ENCODE measurements at places on chromosomes 12 and 14. TPM values are rescaled to one million over a fixed set of nuclear protein-coding genes. Genes with fewer than 3 reads are reported as not detected.

DNA sequence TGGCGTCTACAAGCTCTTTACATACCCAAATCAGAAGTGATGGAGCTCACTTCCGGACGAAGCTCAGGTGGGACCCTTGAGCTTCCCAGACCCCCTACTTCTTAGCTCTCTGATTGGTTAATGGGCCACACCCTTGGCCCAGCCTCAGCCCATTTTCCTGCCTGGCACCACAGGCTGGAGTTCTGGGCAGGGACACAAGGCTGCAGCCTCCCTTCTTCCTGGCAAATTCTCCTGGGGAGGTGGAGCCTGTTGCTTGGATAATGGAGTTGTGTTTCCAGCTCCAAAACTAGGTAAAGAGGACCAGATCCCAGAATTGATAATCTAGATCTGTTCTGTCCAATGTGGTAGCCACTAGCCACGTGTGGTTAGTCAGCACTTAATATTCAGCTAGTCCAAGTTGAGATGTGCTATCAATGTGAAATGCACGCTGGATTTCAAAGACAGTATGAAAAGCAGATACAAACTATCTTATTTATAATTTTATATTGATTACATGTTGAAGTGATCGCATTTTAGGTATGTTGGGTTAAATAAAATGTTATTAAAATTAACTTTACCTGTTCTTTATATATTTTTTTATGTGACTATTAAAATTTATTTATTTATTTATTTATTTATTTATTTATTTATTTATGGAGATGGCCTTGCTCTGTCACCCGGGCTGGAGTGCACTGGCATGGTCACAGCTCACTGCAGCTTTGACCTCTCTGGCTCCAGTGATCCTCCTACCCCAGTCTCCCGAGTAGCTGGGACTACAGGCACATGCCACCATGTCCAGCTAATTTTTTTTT lies 12.6 kb upstream of the FAIM2 start:
- DNase-seq: peak; percentile 6

The FAM186B gene
- total RNA-seq: 0.20 TPM

The BIN2 gene
- 164 TPM for total RNA-seq

DNA sequence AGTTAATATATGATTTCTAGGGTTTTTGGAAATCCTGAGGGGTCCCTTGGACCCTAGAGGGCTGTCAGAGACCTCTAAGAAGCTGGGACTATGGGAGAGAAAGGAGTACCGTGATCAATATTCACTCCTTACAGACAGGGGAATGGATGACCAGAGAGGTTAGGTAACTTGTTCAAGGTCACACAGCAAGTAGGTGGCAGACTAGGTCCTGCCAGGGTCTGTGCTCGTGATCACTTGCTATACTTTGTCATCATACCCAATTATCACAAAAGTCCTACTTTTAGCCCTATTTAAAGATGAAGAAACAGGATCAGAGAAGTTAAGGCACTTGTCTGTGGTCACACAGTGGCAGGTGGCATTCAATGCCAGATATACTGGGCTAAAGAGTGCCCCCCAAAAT lies 42.9 kb downstream of the WSCD2 start:
- no peak for DNase-seq

- peak; percentile 70 for DNase-seq
Measured at GRCh38 chr12:132084621-132085290, 59.4 kb downstream of the DDX51 start.

The TNS2 gene
- 3.0 TPM for total RNA-seq

DNA sequence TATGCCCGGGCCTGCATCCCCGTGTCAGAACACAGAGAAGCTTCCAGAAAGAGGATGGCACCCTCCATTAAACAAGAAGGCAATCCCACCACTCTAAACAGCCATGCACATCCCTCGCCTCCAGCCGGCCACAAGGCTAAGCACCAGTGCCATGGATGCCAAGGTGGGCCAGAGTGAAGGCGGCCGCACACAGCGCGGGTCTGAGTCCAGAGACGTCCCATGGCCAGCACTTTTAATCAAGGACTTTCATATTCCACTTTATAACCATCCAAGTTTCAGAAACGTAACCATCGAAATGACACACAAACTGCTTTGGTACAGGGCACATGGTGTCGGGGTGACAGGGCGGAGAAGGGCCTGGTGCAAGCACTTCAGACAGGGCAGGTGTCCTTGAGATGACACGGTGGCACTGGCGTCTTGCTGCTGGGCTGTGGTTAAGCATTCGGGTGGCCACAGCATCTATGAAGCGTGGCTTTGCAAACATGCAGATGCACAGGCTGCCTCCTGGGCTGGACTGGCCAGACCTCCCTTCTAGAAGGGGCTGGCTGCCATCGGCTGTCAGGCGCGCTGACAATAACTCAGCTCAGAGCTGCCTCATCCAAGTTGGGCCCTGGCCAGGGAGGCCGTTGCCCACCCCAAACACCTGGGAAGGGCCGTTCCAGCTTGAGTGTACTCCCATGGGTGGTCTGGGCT lies 117.2 kb downstream of the RFLNA start:
- DNase-seq: no peak

- no peak for DNase-seq
Measured at GRCh38 chr12:56521590-56522371, at the start of gene RBMS2. RBMS2 (plus strand) TSS chr12:56521820; CDS start chr12:56522024, 204 bp downstream.

The GLIPR1L1 gene
- not detected for total RNA-seq

GRCh38 chr12:10048526-10048925 lies 18.0 kb downstream of the CLEC9A start:
- no peak for DNase-seq

The RPL10L gene
- not detected for total RNA-seq

DNA sequence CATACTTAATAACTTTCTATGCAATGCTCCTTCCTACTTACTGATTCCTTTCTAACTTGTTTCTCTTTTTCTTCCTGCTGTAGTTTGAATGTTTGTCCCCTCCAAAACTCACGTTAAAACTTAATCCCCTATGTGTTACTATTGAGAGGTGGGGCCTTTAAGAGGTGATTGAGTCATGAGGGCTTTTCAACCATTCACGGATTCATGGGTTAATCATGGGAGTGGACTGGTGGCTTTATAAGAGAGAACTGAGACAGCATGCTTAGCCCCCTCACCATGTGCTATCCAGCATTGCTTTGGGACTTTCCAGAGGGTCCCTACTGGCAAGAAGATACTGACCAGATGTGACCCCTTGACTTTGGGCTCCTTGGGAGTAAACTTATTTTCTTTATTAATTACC lies 66.0 kb upstream of the TRIM9 start:
- DNase-seq: no peak

The OR6S1 gene
- not detected for total RNA-seq

DNA sequence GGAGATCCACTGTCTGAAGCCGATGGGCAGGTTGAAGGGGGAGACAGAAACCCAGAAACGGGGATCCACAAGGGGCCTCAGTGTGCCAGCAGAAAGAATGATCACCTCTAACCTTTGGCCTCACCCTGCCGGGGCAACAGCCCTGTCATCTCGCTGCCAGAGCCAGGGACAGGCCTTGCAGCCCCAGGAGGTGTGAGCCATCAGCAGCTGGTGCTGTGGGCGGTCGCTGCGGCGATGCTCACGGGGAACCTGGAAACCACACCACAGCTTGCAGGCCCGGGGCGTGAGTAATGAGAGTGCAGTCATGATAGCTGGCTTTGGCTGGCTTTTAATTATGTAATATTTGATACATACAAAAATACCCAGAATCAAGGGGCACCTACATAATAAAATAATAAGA lies 4.7 kb upstream of the TTC7B start:
- peak; percentile 74 for DNase-seq

The COX8C gene
- total RNA-seq: not detected

- DNase-seq: no peak
Measured at GRCh38 chr14:24315807-24316596, 4.7 kb downstream of the LTB4R start.

DNA sequence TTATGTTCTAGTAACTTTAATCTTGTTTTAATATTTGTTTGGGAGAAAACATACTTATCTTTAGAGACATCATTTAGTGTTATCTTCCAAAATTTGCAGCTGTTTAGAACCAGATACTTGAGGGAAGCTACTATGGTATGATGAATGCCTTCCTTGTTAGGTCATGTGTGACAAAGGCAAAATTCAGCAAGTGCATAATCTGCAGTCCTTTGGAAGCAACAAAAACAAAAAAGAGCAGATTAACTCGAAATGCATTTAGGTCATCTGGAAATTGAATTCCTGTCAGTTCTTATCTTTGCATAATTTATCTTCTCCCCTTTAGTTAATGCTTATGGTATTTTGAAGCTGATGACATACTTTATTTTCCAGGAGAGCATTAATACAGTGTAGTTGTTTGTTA lies 3.5 kb downstream of the FBXO34 start:
- no peak for DNase-seq

DNA sequence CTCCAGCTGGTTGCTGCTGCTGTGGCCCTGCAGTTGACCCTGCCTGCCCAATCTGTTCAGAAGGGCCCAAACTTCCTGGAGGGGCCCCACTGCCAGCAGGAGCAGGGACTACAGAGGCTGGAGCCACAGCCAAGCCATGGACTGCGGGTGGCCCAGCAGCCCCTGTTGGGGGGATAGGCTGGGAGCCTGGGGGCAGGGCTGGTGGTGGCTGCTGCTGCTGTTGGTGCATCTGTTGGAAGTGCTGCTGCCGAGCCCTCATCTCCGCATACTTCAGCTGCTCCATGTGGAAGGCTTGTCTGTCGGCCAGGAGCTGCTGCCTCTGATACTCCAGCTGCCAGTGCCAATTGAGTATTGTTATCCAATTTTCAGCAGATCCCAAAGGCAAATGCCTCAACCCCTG lies 7.2 kb downstream of the MYL6 start:
- DNase-seq: no peak

DNA sequence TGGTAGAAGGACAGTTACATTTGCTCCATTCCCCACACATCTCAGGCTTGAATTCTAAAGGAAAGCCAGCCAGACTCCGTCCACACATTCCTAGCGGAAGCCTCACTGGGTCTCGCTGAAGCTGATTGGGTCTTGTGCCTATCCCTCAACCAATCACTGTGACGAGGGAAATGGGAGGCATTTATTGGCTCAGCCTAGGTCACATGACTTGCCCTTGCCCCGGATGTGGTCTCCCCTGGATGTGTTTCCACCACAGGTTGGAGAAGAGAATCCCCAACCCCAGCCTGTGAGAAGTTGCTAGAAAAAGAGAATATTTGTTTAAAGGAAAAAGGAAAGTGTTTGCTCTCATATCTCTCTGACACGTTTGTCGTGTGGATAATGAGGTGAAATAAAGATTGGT lies 93.4 kb downstream of the C12orf75 start:
- no peak for DNase-seq

The NXPH4 gene
- total RNA-seq: 2.4 TPM

The DNAJC22 gene
- 0.31 TPM for total RNA-seq

- no peak for DNase-seq
Measured at GRCh38 chr12:89386138-89386537, 33.8 kb upstream of the DUSP6 start.

- DNase-seq: no peak
Measured at GRCh38 chr14:91927191-91927590, 20.3 kb downstream of the FBLN5 start.

DNA sequence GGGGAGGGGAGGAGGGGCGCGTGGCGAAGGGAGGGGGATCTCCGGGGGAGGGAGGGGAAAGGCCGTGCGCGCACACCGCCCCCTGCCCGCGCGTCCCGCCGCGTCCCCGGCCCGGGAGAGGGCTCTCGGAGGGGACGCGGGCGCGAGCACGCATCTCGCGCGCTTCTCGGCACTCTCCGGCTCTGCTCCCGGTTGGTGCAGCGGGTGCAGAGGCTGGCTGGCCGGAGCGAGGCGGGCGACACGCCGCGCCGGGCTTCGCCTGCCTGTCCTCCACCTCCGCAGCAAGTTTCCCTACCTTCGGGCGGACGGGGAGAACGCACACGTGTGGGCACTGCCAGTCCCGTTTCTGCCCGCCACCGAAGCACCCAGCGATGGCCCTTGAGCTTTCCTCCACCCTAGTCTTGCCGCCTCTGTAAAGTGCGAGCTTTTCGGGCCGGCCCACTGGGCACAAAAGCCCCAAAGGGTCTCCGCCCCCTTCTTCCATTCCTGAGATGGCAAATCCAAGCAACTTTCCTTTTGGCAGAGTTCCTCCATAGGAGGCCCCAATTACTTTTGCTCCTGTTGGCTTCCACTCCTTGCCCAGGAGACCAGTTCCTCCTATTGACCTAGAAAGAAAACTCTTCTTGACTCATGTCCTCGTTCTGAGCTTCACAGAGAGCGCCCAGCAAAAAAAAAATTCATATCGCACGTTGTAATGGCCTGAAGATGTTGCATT lies 363 bp upstream of the CSAD start:
- DNase-seq: peak; percentile 81

The PTPRO gene
- 2.3 TPM for total RNA-seq

The TSFM gene
- 24.4 TPM for total RNA-seq

The P2RX2 gene
- total RNA-seq: not detected

- no peak for DNase-seq
Measured at GRCh38 chr14:92041203-92041602, 1.3 kb upstream of the TRIP11 start.

The TMEM229B gene
- total RNA-seq: 20.9 TPM
